Activated CD4-positive, alpha-beta memory T cell treated with anti-CD3 and anti-CD28 coated beads, Interleukin-2, amount 10 ng/mL, durations not matched to agents 7 days and 5 days (primary cell): ENCODE measurements at places on chromosomes 2 and 18. TPM values are rescaled to one million over a fixed set of nuclear protein-coding genes. Genes with fewer than 3 reads are reported as not detected.

REG3G gene
- total RNA-seq, result not detected

DSG2 gene
- 0.10 TPM for total RNA-seq

GRCh38 chr2:134087371-134087921 is 166.4 kb upstream of the MGAT5 start:
- H3K36me3 ChIP-seq, result no peaks in the 10 kb centered on the region
- no peak overlapping the region for H3K4me3 ChIP-seq
- H3K4me1 ChIP-seq, result no peaks in the 10 kb centered on the region

DNA sequence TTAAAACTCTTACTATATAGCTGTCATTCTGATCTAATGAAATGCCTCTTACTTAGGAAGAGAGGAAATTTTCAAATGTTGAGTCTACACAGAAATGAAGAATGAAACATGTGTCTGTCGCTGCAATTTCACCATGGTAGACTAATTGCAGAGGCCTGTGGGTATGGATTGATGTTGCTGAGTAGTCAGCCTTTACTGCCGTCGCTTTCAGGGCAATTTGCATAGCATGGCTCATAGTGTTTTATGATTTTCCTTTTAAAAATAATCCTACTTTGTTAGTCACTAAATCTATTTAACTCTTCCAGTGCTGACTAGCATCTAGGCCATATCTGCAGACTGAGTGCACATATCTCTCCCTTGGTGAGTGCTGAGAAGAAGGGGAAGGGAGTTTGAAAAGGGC is 819.2 kb downstream of the SATB2 start:
- no peak overlapping the region for H3K27ac ChIP-seq
- H3K4me1 ChIP-seq, result no peaks in the 10 kb centered on the region
- no peaks in the 10 kb centered on the region for H3K27me3 ChIP-seq
- H3K4me3 ChIP-seq, result no peak overlapping the region
- DNase-seq, result no peak

DNA sequence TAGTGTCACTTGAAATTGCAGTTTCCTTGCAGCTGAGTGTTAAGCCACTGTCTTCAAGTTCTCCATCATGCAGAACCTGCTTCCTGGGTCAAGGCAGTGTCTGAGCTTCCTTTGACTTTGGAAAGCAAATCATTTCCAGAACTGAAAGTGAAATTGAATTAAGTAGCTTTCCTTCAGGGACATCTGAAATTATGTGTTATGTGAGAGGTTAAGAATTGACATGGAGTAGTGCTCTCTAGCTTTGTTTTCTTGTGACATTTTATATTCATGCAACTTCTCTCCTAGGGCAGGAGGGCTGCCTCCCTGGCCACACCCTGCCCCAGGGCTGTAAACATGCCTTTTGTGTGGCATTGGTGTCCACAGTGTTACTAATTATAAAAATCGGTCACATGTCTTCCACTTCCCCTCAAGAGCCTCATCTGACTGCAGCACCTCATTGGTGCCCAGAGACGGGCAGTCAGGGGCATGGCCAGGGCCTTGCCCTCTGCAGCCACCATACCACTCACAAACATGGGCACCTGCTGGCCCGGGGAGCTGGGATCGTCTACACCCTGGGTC is 14.4 kb downstream of the RAB12 start:
- H3K4me3 ChIP-seq, result peak overlapping the region; percentile 9
- H3K27me3 ChIP-seq, result no peaks in the 10 kb centered on the region
- H3K36me3 ChIP-seq, result peaks cover 70% of the 10 kb centered on the region
- H3K4me1 ChIP-seq, result peaks cover 33% of the 10 kb centered on the region
- peak overlapping the region; percentile 67 for H3K27ac ChIP-seq
